ENCODE measurements at places on chromosomes 4 and X.

DNA sequence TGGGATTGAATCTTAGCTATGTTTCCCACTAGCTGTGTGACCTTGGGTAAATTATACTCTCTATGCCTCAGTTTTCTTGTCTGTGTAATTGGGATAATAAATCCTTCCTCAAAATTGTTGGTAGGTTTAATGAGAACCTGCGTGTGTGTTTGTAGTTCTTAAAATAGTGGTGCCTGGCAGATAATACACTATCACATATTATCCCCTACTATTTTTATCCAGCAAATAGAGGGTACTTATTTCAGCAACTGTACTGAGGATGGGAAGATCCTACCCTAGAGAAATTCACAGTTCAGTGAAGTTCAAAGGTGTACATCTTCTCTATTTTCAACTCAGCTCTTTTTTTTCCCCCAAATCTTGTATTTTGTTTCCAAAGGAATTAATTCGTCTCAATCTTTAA, 17.2 kb downstream of the ABHD18 start:
- no peak for DNase-seq

- no peak for DNase-seq
Measured at GRCh38 chr4:81747242-81747930, 275.7 kb upstream of the RASGEF1B start.

- no peak for DNase-seq
Measured at GRCh38 chr4:156838761-156839160, 132.8 kb downstream of the PDGFC start.

DNA sequence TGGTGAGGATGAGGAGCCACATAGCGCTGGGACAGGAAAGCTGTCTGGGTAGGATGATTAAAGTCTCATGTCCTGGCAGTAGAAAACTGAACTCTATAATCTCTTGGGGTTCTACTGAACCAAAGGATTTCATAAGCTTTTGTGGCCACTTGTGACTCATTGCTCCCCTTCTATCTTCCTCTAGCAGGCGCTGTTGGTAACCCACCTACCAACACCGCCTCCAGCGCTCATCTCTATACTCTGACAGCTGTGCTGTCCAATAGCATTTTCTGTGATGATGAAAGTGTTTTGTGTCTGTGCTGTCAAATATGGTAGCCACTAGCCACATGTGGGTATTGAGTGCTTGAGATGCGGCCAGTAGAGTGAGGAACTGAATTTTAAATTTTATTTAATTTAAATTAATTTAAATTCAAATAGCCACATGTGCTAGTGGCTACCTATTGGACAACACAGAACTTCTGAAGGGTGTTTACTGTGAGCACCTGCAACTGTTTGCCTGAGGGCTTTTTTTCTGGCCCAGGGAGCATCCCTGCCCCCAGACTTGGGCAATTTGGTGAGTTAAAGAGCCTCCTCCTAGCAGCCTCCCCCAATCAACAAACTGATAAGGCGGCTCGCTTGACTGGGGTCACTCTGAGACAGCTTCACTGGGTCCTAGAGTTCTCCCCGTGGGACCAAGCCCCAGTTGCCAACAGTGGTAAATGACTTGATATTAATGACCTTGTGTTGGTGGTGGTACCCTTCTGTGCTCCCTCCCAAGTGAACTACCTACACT, 169.2 kb upstream of the ATP6AP2 start:
- peak; percentile 29 for DNase-seq

GRCh38 chr4:140255467-140255866, 101.5 kb upstream of the MAML3 start:
- no peak for DNase-seq

DNA sequence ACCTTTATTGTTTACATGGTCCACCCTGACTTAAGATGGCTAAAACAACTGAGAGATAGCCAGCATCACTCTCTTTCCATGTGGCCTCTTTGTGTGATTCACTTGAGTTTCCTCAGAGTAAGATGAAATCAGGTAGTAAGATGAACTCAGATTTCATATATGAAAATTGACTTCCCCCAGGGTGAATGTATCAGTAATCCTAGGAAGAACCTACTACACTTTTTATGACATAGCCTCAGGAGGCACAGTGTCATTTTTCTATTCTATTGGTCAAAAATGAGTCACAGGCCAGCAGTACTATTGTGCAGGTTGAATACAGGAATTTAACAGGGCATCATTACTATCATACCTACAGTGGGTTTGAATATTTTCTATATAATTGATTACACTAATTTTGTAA, 14.6 kb upstream of the SULT1E1 start:
- DNase-seq: no peak

GRCh38 chrX:148995661-148996060, 495.2 kb downstream of the AFF2 start:
- DNase-seq: no peak

- DNase-seq: peak; percentile 59
Measured at GRCh38 chr4:166045457-166045856, 172.4 kb downstream of the TLL1 start.
